ENCODE measurements at places on chromosomes 3 and 15.
A peak's percentile ranks its signal among the peaks of the same experiment; 100 is the strongest.

DNA sequence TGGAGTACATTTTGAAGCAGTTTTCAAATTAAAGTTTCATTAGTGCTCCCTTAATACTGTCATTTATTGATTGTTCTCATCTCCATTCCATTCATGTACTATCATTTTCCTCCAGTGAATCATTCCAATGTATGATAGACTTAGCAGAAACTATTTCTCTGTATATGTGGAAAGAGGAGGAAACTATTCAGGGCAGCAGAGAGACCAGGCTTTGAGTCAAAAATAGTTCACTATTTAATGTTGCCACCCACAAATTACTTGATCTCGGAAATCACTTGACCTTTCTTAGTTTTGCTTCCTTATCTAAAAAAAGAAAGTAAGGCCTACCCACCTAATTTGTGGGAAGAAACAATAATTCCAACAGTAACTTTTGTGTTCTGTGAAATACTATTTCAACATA, 610.5 kb upstream of the ZNF385D start:
- no peak for DNase-seq

GRCh38 chr15:52730594-52730993, 51.4 kb upstream of the ATOSA start:
- no peak for DNase-seq

- DNase-seq = no peak
Measured at GRCh38 chr3:111336511-111336910, 205.5 kb upstream of the CD96 start.

- DNase-seq = no peak
Measured at GRCh38 chr3:107370907-107371306, 6.3 kb upstream of the CCDC54 start.

GRCh38 chr15:40545457-40545856, 19.4 kb downstream of the CCDC32 start:
- no peak for DNase-seq

- DNase-seq = no peak
Measured at GRCh38 chr3:30778933-30779332, 115.5 kb downstream of the GADL1 start.

DNA sequence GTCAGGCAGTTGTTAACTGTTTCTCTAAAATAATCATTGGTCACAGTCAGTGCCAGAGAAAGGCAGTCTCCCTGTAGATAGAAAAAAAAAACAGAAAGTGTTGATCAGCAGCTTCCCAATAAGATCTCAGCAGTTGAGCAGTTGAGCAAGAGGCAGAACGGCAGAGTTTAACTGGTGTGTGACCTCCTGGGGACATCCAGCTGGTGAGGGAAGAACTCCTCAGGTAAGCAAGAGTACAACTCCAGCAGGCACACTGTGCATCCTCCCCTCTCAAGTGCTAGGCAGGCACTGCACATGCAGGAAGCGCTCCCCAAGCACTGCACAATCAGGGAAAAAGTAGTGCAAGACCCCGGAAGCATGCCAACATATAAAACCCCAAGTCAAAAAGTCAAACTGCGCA, 1287.2 kb downstream of the NSUN3 start:
- no peak for DNase-seq

- no peak for DNase-seq
Measured at GRCh38 chr3:109188741-109189140, 52.2 kb downstream of the C3orf85 start.

GRCh38 chr15:85730001-85730820, 64.5 kb downstream of the KLHL25 start:
- peak; percentile 74 for DNase-seq

DNA sequence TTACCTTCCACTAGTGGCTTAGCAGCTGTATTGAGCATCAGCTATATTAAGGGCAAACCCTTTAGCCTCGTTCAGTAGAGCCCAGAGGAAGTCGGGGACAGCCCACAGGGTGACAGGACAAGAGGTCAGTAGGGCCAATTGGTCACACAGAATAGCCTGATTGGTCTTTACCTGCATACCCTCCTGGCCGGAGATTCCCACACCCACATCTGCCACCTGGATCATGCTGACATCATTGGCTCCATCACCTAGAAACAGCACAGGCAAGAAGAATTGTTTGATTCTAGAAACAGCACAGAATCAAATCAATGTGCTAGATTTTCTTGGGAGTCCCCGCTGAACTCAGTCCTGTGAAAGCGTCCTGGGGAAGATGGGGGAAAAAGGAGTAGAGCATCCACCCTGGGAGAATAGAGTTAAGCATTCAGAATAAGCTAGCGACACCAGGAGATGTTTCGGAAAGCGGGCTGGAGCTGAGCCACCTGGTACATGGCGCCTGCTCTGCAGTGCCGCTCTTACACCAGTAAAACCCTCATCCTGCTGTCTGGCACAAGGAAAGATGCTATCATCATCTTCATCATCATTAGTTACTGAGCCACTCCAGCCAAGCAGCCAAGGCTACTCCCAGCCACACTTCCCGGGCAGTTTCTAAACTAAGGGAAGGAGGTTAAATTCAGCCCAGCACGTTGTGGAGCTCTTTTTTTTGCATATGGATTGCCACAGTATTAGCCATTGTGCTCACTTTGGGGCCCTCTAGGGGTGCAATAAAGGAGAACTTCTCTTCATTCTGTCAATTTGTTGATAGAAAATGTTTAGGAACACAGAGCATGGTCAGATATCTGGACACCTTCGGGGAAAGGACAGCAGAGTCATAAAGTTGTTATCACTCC, 171.3 kb downstream of the ATP10A start:
- no peak for DNase-seq

DNA sequence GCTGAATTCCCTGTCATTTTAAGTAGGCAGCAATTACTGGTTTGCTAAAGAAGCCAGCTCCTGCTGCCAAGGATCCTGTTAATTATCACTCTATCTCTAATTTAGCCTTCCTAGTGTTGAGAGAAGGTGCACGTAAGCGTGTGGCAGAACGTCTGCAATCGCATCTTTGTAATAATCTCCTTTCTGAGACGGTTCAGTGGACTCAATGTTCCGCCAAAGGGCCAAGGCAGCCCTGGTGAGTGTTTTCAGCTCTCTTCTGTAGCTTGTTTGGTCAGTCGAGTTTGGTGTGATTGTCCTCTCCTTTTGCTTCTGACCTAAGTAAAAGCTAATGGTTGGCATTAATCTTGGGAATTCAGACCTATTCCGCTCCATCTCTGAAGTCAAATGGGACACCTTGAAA, 24.2 kb downstream of the MITF start:
- no peak for DNase-seq

- DNase-seq = no peak
Measured at GRCh38 chr3:13023971-13024764, 49.1 kb downstream of the IQSEC1 start.

GRCh38 chr3:46386205-46386604, 15.5 kb downstream of the CCR5 start:
- DNase-seq = no peak

DNA sequence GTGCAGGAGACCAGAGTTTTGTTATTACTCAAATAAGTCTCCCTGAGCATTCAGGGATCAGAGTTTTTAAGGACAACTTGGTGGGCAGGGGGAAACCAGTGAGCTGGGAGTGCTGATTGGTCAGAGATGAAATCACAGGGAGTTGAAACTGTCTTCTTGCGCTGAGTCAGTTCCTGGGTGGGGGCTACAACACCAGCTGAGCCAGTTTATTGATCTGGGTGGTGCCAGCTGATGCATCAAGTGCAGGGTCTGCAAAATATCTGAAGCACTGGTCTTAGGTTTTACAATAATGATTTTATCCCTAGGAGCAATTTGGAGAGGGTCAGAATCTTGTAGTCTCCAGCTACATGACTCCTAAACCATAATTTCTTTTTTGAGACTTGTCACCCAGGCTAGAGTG, 13.8 kb upstream of the ZNF662 start:
- no peak for DNase-seq

GRCh38 chr3:139394116-139394515, 4.7 kb upstream of the COPB2 start:
- no peak for DNase-seq

DNA sequence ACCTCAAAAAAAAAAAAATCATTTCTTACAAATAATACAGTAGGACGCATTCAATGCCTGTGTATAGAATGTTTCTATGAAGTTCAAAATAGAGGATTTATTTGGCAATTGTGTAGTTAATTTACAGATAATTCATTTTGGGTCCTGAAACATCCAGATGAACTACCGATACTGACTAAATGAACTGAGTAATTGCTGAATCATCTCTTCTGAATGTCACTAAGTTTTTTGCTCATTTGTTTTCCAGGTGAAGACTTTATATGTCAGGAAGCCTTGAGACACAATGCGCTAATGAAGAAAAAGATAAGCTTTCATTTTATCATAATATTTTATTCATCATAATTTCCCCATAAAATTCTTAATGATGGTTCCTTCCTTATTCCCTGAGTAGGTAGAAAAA, 39.7 kb downstream of the PCOLCE2 start:
- no peak for DNase-seq

- DNase-seq = no peak
Measured at GRCh38 chr15:66249605-66250174, 3.9 kb downstream of the MEGF11 start.

DNA sequence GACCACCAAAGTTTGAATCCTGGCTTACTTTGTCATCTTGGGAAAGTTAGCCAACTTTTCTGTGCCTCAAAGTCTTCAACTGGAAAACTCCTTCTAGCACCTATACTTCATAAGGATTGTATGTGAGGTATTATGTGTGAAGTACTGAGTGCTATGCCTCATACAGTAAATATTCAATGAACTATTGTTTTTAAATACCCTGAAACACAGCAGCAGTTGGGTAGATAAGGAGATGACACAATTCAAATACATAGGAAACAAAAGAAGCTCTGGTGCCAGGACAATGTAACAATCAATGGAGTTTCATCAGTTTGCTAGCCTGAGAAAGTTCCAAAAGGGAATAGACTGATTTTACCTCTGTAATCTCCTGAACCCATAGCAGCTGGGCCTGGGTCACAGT, 43.3 kb downstream of the TUBGCP4 start:
- DNase-seq = no peak

Measured in A549 (cell line).